Osteocyte (in vitro differentiated cells): ENCODE measurements at places on chromosomes 12 and 14.

GRCh38 chr12:45494279-45494678 is 235.2 kb upstream of the ARID2 start:
- DNase-seq, result no peak

DNA sequence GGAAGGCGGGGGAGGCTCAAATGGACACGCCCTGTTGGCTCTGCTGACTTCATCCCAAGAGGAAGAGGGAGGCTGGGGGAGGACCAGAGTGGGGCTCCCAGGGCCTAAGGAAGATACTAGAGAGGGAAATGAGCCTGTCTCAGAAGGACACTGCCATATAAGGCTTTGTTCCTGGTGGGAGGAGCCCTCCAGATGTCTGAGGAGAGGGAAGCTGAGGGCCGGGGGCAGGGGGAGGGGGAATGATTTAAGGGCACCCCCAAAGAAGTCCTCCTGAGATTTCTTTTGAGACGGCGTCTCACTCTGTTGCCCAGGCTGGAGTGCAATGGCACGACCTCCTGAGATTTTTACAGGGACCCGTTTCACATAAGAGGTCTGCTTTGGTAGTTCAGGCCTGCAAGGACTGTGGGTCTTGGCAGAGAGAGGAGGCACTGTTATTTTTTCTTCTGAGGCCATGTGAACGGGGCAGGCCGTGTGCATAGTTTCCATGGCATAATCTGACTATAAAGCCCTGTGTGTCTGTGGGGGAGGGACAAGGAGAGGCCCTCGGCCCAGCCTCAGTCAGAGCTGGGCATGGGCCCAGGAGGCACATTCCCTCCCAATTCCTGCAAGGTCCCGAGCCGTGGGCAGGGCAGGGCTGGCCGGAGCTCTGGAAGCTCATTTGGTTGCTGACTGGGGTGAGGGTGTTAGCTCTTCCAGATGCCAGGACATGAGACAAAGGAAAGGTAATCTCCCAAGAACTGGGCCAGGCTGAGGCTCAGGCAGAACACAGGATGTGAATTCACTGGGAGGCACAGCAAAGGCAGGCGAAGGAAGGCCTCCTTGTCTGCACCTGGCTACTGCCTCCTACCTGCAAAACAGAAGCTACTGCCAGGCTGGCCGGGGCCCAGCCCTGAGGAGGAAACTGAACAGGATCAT is 22.2 kb upstream of the PLEKHG3 start:
- peak; percentile 89 for DNase-seq

DNA sequence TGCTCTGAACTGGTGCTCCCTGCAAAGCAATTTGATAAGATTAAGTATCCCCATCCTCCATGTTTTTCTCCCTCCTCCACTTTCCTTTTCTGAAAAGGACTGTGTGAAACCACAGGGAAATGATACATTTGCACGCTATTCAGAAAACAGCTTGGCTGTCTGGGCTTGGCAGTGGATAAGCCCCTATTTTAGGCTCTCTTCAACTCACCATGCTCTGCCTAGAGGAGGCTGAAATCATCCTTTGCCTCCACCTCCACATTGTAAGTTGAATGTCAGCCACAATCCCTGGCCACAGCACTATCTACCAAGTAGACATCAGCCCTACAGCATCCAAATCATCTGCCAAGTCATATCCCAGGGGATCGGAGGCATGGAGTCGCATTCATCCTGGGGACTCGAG is 642.3 kb downstream of the RPS29 start:
- DNase-seq, result no peak

DNA sequence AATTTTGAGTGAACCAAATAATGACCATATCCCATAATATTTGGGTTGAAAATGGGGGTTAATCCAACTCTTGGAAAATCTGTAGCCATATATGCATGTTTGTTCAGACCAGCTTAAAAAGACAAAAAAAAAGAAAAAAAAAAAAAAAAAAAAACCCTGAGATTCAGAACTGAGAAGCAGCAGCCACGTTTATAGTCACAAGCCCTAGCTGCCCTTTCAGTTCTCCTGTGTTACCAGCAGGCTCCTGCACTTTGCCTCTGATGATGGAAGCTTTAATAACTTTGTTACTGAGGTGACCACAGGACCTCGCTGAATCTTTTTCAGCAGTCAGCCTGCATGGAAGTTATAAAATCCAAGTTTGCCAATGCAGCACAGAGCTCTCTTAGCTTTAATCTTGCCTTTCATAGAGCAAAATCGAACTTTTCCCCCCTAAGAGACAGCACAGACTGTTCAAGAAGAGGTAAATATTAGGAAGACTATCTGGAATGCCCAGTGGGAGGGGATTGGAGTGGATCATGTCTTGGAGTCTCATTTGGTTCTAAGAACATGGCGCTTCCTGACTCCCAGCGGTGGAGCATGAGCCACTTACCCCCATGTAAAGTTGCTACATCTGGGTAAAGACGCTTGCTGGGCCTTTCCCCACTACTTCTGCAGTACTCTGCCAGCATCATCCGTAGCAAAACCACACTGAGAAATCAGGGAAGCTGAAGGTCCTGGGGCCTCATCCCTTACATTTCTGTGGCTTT is 20.6 kb downstream of the GNG2 start:
- no peak for DNase-seq

- no peak for DNase-seq
These were observed 6.8 kb downstream of the KRT74 start for GRCh38 chr12:52566847-52567291.

DNA sequence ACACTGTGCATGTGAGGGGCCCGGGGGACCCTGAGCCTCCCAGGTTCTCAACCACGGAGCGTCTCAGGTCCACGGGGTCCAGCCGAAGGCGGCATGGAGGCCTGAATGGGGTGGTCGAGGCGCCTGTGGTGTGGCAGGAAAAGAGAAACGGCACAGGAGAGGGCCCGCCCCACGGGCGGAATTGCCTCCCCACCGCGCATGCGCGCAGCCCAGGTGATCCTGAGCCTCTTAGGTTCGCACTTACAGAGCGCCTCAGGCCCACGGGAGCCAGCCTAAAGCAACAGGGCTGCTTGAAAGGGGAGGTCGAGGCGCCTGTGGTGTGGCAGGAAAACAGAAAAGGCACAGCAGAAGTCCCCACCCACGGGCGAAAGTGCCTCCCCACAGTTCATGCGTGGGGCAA is 311.0 kb downstream of the ALG10 start:
- DNase-seq, result no peak

GRCh38 chr14:65156568-65157366 is 54.5 kb upstream of the MAX start:
- DNase-seq, result no peak

DNA sequence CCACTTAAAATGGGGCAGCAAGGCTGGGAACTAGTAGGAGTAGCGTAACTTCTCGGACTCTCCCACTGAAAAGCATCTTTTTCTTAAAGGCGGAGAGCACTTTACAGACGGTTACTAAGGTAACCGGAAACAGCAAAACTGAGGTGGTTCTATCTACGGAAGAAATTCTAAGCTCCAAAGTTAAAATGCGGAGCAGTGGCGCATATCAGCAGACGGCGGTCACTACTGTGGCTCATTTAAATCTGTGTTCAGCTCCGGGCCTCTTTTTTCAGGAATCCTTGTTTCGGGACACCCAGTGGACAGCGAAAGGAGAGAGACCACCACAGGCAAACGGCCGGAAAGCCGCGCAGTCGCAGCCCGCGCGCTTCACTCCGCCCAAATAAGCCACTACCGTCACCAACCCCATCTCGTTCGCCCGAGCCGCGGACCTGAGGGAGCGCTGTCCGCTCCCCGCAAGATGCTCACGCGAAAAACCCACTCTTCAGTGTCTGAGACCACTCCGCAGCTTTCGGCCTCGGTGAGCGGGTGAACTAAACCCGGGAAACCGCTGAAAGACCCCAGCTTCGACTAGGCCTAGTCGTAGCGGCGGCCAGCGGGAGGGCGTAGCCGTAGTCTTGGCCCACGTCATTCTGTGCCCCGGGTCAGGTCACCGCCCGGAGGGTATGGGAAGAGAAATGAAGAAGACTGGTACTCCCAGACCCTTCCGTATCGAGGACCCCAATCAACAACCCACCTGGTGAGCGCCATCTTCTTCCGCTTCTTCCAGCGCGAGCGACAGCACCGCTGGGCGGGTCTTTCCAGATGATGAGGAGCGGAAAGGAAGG is at the start of gene SNW1:
TSS of gene SNW1 (minus strand) at position 776 of the 824 bp plus-strand sequence. CDS start at position 747, 29 bp downstream.
- peak; percentile 97 for DNase-seq

GRCh38 chr14:67503331-67503730 is 14.8 kb upstream of the TMEM229B start:
- DNase-seq, result no peak
